ENCODE measurements at places on chromosomes 5 and 9.

GRCh38 chr5:122693963-122694362, 80.9 kb upstream of the SNX2 start:
- no peak for DNase-seq

GRCh38 chr9:91138760-91139159, 223.0 kb downstream of the AUH start:
- no peak for DNase-seq

DNA sequence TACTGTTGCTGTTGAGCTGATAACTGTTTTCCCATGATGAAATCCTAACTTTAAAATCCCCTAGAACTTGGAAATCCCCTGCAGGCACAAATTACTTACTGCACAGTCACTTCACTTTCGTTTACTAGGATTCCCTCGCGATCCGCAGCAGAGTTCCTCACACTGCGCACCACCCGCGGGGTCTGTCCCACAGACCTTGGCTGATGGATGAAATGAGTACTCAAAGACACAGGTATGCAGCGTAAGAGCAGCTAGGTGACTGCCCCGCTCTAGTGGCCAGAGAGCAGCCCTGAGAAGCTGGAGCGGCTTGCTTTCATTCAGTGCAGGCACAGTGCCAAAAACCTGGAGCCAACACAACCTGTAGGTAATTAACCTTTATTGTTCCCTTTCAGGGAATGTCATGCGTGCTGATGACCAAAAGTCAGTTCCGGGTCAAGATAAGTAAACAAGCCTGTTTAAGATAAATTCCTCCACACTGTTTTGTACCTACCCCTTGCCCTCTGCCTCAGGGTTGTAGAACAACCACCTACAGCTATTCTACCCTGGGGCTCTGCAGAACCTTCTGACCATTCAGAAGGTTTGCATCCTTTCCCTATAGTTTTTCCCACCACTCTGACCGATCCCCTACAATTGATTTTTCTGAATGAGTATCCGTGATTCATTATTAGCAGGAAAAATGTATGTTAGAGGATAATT, 191.2 kb downstream of the CDH9 start:
- no peak for DNase-seq

DNA sequence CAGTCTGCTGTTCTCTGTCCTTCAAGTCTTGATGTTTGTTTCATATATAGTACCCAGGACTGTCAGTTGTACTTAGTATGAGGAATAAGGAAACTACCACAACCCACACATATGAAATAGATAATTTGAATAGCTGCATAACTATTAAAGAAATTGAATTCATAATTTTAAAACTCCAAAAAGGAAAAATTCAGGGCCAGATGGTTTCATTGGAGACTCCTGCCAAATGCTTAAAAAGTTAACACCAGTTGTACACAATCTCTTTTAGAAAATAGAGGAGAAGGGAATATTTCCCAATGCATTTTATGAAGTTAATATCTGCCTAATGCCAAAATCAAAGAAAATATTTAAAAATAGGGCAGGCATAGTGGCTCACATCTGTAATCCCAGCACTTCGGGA, 24.6 kb upstream of the SPIN1 start:
- DNase-seq: no peak

DNA sequence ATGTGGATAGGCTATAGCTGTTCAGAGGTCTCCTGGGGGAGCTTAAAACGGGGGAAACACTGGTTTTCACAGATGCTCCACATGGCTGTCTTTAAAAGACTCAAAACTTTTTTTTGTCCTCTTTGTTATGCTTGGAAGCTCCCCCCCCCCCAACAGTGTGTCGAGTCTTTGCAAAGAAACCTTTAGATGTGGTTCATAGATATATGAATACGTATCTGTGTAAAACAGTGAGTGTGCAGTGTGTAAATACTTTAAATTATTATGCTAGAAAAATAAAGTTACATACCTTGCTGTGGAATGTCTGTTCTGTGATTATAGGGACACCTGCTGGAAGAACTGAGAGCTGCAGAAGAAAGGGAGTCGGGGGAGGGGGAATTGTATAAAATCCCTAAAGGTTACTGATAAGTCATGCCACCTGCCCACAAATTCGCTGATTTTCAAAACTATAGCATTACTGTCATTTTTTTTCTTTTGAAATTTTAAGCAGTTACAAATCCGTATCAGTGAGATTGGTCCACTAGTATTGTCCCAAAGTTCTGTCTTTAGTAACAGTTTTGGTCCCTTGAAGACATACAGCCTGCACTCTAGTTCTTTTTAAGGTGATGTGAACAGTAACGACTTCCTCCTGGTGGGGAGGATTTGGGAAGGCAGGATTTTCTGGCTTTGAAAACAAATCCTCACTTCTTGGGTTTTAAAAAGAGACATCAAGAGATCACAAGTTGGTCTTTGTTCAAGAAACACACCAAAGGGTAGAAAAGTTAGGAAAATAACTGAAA, 22.9 kb downstream of the RGMB start:
- no peak for DNase-seq

GRCh38 chr9:61669352-61669751, 479.5 kb downstream of the SPATA31A7 start:
- no peak for DNase-seq

DNA sequence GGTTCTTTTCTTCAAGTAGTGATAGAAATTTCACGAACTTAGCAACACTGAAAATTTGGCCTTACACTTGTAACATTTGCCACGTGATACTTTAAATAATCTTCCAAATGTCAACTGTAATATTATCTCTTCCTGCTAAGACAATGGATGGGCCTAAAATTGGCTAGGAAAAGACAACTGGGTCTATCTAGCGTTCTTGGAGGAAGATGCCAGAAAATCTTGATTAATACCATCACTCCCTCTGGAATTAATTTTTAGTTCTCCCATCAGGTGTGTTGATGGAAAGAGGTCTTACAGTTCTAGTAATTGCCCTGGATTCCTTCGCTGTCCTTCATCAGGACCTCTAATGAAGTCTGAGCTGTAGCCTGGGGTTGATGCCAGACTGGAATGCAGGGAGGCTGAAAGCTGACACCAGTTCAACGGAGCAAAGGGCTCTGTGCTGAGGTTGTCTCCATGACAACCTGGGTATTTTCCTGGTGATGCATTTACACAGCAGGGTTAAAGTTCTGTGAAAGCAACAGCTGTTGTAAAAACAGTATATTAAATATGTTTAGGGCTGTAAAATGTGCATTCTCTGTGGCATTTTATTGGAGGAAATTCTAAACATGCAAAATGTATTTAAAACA, 92.3 kb downstream of the GAS1 start:
- DNase-seq: no peak

GRCh38 chr9:114163517-114163951, 8.2 kb downstream of the COL27A1 start:
- no peak for DNase-seq

- no peak for DNase-seq
Observed at GRCh38 chr9:91515074-91515687, 91.5 kb upstream of the NFIL3 start.

DNA sequence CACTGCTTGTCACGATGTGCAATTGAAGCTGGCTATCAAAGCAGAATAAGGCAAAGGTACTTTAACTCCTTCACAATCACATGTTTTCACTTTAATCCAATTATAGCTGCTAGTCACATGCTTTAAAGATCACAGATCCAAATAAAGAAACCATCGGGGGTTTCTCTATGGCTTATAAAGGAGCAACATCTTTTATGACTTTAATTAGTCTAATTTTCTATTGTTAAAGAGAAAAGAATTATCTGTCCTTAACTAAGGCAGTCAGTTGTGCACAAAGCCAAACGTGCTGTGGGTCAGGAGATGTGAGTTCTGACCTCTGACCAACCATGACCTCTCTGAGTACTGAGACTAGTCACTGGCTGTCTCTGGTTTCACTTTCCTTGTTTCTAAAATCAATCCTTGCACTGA, 561.1 kb downstream of the RAB3C start:
- no peak for DNase-seq

DNA sequence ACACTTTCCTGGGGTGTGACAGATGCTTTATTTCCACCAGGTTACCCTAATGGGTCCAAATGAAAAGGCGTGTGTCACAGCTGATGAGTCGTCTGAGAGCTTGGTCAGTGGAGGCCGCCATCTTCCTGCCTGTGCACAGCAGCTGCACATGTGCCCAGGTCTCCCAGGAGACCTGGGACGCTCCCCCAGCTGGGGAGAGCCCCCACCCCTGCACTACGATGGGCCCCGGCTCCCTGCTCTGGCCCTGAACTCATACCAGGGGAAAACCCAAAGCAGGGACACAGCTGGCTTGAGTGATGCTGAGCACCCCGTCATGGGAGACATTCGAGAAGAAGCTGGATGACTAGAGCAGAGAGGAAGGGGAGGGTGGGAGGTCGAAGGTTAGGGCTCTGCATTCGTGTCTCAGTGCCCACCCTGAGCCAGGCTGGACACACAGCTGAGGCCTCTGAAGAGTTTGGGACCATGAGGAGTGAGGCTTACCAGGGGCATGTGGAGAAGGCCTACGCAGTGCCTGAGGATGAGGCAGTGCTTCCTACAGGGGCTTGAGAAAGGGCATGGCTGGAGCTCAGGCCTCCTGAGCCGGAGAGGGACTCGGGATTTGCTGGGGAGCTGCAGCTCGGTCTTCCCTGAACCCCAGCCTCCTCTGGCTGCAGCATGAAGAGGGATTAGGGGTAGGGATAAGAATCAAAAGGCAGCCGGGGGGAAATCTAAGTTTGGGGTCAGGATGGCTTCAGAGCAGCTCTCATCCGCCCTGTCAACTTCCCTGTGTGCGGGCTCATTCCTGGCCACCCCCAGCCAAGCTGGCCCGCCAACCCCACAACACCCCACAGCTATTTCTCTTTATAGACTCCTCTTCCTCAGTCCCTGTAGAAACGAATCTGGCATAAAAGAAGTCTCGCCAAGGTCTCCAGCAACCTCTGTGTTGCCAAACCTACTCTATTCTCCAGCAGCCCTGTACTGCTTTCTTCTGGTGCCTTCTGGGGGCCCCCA, 42.2 kb upstream of the RNU6ATAC start:
- no peak for DNase-seq

GRCh38 chr5:122165559-122166078, 36.3 kb downstream of the ZNF474 start:
- DNase-seq: no peak

- no peak for DNase-seq
Observed at GRCh38 chr9:8637626-8638025, 838.0 kb upstream of the DMAC1 start.

- no peak for DNase-seq
Observed at GRCh38 chr5:87784879-87785495, 372.3 kb upstream of the CCNH start.

DNA sequence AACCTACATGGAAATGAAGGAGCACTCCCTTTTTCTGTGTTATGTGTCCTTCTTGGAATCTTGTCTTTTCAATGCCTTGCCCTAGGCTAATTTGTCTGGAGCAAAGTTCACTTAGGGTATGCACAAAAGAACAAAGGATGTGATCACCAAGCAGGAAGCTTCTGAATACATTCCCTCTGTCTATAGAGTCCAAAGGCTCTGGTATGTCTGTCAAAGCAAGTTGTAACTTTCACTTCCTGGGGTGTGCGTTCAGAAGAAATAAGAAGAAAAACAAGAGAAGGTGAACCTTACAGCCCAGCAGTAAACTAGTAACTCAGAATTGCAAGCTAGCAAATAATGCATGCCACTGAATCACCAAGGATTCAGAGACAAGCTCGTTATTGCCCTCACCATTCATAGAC, 31.7 kb upstream of the CDH6 start:
- DNase-seq: no peak

- DNase-seq: peak; percentile 27
Observed at GRCh38 chr9:36092509-36093215, 43.9 kb upstream of the GLIPR2 start.

DNA sequence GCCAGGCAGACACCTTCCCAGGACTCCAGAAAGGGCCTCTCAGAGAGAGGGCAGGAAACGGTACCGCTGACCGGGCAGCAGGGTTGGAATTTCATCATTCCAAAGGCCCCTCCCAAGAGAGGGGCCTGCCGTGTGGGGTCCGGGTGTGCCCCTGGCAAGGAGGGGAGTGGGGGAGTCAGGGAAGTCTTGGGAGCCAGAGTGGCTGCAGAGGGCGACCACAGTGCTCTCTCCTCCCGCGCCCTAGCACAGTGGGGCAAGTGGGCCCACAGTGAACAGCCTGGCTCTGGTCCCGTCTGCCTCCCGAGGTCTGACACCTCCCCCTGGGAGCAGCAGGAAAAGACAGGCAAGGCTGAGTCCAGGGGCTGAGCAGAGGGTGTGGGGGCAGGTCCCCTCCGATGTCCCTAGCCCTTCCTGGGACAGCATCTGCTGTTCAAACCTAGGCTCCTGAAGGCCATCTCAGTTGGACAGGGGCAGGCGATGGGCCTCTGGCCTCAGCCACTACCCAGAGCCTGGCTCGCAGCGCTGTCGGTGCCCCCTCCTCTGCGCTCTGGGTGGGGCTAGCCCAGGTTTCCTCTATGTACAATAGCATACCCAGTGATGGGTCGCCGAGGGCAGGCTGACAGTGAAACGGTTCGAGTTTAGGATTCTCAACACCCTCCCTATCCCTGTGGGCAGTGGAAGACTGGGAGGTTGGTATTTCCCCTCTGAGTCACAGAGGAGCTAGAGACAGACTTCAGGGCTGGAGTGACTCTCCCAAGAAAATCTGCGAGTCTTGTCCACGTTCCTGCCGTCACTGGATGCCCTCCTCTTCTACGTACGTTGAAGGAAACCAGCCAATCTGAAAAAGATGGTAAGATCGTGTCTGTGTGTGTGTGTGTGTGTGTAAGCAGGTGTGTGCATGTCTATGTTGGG, 25.4 kb upstream of the SARDH start:
- no peak for DNase-seq

Measured in stimulated activated CD8-positive, alpha-beta memory T cell treated with anti-CD3 and anti-CD28 coated beads, Interleukin-15, amount 100 ng/mL, for 48 hours (primary cell).